Urothelium cell line (cell line): ENCODE measurements at places on chromosomes 7 and 10.

DNA sequence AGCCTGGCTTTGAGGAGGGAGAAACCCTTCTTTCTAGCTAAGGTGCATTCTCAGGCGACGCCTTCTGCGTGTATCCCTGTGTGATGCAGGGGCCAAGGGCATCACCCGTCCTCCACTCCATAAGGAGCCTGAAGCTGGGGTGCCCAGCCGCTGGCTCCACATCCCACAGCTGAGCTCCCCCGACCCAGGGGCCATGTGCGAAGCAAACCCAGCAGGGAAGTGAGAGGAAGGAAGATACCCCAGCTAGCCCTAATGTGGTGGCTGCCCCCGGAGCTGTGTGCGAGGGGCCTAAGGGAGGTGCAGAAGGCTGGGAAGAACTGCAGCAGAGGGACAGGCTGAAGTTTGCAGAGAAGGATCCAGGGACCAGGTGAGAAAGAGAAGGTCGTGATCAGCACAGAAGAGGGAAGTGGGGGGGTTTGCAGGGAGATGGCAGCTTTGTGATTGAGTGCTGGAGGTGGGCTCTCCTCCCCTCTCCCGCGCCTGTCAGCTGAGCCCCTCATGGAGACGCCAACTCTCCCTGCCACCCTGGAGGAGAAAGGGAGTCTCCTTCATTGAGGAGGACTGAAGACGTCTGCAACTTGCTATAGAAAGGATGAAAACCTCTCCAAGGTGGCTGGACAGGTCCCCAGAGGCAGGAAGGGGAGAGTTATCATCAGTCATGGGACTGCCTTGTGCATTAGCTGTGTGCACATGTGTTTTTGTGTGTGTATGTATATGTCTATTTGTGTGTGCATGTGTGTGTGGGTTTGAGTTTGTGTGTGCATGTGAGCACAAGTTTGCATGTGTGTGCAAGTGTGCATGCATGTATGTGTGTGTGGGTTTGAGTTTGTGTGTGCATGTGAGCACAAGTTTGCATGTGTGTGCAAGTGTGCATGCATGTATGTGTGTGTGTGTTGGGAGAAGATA, 3.5 kb upstream of the CALML5 start:
- DNase-seq: no peak

DNA sequence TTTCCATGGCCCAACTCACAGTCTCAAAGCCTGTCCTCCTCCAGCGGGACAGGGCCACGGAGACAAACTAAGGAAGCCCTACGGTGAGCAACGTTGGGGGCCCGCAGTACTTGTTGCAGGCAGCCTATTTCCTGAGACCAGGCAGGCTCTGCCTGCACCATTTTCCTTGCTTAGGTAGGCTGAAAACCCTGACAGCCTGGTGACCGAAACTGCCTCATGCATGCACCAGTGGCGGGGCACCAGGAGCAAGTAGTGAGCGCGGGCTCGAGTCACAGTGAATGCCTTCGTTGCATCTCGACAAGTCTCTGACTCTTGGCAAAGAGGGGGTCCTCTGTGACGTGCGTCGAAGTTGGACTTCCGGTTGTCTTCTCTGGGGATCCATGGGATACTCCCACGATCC, 23.3 kb upstream of the ZNF273 start:
- no peak for DNase-seq

DNA sequence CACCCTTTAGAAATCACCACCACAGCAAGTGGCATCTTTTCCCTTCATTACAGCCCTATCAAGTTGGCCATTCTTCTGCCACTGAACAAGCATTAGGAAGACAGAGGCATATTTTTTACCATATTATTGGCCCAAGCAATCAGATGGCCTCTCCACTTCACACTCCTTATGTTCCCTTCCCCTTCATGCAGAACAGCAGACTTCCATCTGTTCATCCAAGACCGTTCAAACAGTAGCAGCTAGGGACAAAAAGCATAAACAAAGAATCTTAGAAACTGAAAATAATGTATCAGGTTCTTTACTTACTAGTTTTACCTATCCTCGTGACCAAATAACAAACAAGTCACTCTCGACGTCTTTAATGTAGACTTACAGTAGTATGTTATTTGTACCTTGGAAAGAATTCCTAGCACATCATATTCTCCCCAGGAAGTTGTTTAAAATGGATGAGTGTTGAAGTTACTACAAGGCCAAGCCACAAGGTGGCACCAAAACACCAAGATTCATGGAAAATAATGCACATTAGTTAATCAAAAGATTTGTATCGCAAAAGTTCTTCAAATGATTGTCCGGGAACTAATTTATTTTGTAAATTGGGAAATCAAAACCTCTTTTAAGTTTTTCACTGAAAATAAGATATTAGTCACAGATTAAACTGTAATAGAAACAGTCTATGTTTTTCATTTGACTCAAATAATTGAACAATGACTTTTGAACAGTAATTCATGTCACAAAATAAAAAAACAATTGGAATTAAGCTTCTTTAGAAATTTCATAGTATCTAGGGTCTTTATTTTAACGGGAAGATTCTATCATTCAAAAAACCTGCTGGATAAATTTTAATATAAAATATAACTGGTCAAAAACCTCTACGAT, 112.1 kb downstream of the VPS41 start:
- DNase-seq: peak; percentile 48

DNA sequence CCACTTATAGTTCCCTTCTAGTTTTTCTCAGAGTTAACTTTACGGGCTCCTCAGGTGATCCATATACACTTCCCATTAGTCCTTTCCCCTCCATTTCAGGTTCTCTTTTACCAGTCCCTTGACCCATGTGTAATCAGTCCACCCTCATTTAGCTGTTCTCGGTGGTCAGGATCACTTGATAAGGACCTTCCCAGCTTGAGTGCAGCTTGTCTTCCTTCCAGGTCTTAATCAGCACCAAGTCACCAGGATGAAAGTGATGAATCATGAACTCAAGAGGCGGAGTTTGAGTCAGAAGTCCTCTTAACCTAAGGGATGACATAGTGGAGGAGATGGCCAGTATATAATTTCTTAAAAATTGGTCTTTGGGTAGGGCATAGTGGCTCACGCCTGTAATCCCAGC, 63.1 kb upstream of the CNTNAP2 start:
- DNase-seq: no peak

- DNase-seq: no peak
Observed at GRCh38 chr10:97217299-97217698, 31.5 kb upstream of the SLIT1 start.

DNA sequence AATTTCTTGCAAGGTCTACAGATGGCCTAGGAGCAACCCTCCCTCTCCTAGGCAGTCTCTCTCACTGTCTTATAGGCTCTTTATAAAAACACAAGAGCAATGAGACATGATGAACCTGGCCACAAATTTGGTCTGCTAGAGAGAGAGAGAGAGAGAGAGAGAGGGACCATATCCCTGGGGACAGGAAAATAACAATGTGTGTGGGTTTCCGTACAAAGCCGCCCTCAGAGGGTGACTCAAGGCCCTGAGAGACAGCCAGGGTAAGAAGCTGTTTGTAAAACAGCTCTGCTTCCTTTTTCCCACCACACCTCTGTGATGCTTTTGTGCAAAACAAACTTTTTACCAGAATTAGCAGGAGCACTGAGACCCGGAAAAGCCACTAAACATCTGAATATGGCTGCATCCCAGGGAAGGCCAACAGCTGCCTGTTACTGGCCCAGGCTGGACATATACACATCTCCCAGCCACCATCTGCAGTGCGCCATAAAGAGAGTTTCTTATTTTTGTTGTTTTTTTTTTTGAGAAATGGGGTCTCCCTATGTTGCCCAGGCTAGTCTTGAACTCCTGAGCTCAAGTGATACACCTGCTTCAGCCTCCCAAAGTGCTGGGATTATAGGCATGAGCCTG, 18.4 kb downstream of the GIMAP5 start:
- peak; percentile 8 for DNase-seq

GRCh38 chr10:129728905-129729795, 234.9 kb downstream of the EBF3 start:
- DNase-seq: no peak

DNA sequence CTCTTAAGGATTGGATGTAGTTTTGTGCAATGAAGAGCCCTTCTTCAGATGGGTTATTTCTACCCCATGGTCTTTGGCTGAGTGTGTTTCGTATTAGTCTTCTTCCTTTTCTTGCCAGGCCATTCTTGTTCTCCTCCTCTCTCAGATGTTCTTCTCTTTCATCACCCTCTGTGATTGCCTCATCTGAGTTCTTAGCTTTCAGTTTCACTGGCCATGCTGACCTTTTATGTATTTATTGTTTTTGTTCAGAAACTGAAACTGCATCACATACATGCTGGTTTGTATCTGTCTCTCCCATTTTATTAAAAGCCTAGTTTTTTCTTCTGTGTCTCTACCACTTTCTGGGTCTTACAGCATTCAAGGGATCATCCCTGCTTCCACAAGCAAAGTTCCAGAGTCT, 21.7 kb upstream of the PCGF5 start:
- no peak for DNase-seq

DNA sequence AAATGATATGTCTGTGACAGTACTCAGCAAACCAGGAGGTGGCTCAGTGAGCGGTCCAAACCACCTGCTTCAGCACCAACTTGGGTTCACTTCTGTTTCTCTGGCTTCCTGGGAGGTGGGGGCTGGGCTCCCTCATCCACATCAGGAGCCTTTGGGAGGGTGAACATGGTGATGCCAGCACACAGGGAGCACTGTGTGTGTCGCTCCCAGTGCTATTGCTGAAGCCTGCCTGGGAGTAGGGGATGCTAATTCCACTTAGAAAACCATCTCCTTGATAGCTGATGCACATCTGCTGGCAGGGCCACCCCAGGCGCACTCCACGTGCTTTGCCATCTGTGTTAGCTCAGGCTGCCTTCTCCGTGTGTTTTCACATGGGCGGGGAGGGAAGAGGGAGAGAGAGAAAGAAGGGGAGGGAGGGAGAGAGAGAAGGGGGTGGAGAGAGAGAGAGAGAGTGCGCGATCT, 58.0 kb downstream of the RAMP3 start:
- no peak for DNase-seq

GRCh38 chr7:83947260-83947659, 247.3 kb downstream of the SEMA3A start:
- DNase-seq: peak; percentile 66

GRCh38 chr10:5396556-5397300, 7.9 kb downstream of the TUBAL3 start:
- no peak for DNase-seq

DNA sequence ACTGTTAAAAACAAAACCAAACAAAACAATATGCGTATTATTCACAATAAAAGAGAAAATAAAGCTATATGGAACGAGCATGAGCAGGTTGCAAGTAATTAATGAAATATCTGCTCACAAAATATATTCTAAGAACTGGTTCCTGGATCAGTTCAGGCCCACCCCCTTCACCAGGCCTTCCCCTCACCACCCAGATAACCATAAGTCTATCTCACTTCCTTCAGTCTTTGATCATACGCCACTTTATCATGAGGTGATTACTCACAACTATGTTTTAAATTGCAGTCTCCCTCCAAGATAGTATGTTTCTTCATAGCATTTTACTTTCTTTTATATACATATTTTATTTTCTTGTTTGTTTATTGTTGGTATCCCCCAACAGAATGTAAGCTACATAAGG, 263.1 kb upstream of the HGF start:
- no peak for DNase-seq

DNA sequence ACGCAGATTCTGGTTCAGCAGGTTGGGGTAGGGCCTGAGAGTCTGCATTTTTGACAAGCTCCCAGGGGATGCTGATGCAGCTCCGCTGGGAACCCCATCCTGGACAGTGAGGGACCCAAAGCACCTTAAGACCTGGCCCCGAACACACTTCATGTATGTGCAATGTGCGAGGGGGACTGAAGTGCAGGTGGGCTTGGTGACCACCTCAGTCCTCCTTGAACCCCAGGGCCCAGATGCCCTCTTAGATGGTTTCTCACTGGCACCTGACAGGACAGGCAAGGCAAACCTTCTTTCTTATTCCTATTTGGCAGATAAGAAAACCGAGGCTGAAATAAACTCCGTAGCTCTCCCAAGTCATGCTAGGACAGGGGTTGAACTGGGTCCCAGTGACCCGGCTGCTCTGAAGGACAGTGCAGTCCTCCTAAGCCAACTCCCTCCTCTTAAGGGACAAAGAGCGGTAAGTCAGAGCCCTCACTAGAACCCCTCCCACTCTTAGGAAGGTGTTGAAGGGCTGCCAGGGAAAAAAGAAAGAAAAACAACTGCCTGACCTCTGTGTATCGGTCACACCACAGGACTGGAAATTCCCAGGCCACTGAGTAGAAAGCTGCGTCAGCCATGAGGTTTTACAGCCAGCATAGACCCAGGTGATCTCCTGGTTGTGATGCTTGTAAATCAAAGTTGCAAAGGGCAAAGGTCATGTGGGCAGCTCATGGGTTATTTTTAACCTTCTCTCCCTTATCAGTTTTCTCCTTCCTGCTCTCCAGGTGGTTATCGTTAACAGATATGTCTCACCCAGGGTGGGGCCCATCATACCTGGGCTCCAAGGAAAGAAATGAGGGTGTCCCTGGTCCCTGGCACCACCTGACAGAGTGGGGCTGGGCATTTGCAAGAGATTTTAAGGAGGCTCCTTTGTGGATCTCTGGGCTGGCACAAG, 90.9 kb upstream of the SMNDC1 start:
- DNase-seq: peak; percentile 57

GRCh38 chr10:1142596-1142995, 86.4 kb downstream of the WDR37 start:
- no peak for DNase-seq

GRCh38 chr7:143216151-143216550, 5.7 kb upstream of the TAS2R40 start:
- no peak for DNase-seq

- DNase-seq: no peak
Observed at GRCh38 chr10:27355918-27356573, 115.4 kb upstream of the ACBD5 start.

- DNase-seq: no peak
Observed at GRCh38 chr7:123811056-123811455, 33.9 kb upstream of the HYAL4 start.

- DNase-seq: no peak
Observed at GRCh38 chr10:131649617-131650016, 251.2 kb upstream of the PPP2R2D start.

DNA sequence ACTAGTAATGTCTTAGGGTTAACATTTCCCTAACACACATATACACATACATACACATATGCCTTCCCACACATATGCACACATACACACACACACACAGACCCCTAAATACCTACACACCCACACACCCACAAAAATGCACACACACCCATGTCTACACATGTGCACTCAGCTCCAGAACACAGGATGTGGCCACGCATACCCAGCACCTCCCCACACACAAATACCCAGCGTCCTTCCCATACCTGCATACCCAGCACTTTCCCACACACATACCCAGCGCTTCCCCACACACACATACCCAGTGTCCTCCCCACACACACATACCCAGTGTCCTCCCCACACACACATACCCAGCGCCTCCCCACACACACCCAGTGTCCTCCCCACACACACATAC, 534.9 kb downstream of the DNAJB6 start:
- DNase-seq: no peak

GRCh38 chr10:10056961-10057360, 960.7 kb upstream of the CELF2 start:
- DNase-seq: no peak
